Erythroblast (primary cell): ENCODE measurements at places on chromosomes 3 and 15.

GRCh38 chr3:20325563-20325962, 139.6 kb upstream of the SGO1 start:
- DNase-seq: no peak

GRCh38 chr3:15108082-15108545, 9.2 kb upstream of the RBSN start:
- peak; percentile 84 for DNase-seq

- DNase-seq: no peak
Observed at GRCh38 chr3:151443583-151443982, 17.3 kb downstream of the IGSF10 start.

DNA sequence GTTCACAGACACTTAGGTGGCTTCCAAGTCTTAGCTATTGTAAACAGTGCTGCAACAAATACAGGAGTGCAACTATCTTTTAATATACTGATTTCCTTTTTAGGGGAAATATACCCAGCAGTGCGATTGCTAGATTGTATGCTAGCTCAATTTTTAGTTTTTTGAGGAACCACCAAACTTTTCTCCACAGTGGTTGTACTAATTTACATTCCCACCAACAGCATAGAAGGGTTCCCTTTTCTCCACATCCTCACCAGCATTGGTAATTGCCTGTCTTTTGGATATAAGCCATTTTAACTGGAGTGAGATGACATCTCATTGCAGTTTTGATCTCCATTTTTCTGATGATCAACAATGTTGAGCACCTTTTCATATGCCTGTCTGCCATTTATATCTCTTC, 58.9 kb downstream of the ZNF148 start:
- no peak for DNase-seq

DNA sequence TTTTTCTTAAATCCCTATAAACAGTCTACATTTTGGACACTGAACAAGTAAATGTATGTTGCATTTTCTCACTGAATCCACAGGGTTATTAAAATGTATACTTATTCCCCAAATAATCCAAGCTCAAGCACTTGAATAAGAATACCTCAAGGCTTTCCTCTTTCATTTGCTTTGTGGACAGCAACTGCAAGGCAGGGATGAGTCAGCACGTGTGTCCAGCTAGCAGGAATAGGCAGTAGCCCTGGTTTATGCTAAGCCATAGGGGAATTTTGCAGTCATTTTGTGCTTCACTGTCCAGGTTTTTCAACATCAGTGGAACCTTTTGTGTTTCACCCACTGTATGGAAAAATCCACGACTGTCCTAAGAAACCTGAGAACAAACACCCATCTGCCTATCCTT, 96.7 kb upstream of the KCNMB2 start:
- peak; percentile 1 for DNase-seq
